Right ventricle myocardium inferior (tissue), 1 donor: ENCODE measurements at places on chromosomes 5 and 9.
A peak's percentile ranks its signal among the peaks of the same experiment; 100 is the strongest.

- no peak for DNase-seq
Measured at GRCh38 chr5:144794922-144795321, 624.2 kb downstream of the KCTD16 start.

GRCh38 chr5:142926549-142926948 lies 156.4 kb downstream of the ARHGAP26 start:
- DNase-seq, result no peak

- no peak for DNase-seq
Measured at GRCh38 chr5:33629999-33630398, 189.2 kb downstream of the TARS1 start.

DNA sequence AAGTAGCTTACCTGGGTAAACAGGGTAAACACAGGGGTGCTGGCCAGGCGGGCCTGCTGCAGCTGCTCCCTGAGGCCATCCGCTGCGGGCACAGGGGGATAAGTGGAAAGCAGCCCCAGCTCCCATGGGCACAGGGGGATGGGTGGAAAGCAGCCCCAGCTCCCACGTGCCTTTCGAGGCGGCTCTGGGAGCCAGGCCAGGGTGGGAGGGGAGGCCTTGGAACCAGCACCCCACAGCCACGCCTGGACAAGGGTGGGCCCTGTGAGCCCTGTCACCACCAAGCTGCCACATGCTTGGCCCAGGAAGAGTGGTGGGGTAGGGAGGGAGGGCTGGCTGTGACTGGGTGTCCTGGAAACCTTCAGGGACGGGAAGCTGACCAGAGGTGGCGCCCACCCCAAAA lies 7.8 kb upstream of the CARD9 start:
- DNase-seq, result no peak

DNA sequence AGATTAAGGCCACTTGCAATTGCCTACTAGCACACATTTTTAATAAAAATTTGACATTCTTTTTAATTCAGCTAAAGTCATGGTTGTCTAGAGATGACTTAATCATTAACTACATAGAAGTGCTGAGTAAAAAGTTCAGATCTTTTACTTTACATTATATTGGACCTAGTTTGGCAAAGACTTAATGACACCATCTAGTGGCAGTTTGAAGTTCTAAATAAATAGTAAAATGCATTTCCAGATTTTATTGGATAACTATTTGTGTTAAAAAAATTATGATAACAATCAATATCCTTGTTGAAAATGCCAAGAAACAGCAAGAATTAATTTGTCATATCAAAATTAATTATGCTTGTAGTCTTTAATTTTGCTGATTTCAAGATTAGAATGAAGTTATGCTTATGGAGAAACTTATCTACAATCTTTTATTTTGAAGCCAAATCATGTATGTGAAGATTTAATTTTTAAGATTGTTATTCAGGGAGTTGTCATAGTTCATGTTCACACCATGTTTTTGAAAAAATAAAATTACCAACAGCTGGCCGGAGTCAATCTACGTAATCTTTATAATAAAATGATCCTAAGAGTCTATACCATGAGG lies 69.6 kb upstream of the PJA2 start:
- no peak for DNase-seq

DNA sequence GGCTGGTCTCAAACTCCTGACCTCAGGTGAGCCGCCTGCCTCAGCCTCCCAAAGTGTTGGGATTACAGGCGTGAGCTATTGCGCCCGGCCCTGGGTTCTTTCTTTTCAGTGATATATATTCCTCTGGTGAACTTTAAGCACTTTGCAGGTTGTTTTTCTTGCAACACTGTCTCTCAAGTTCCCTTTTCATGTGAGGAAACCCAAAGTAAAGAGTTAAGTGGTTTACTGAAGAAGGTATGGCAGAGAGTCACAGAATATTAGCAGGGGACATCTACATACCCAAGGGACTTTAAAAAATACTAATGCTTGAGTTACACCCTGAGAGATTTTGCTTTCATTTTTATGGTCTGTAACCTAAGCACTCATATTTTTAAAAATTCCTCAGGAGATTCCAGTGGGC lies 6.7 kb upstream of the GAPT start:
- DNase-seq, result no peak

DNA sequence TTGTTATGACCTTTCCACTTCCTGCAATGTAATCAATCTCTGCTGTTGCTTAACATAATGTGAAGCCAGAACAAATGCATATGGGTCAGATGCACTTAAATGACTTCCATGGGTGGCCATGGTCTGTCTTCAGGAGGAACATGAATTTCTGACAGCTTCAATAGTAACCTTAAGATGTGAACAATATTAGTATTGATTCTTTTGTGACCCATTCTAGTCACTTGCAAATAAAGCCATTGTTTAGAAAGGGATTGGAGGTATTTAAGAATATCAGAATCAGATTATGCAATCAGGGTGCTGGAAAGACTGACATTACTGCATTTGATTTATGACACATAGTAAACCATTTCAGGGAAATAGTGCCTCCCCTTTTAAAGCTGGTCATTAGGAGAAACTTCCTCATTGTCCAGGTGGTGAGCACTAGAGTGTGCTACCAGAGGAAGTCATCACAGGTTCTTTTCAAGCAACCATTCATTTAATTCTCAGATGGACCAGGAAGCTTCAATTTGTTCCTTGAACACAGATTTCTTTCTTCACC lies 32.1 kb downstream of the GRIN3A start:
- DNase-seq, result no peak

GRCh38 chr5:151141535-151141934 lies 16.0 kb downstream of the ANXA6 start:
- no peak for DNase-seq

GRCh38 chr5:65791712-65792673 lies 70.0 kb downstream of the NLN start:
- no peak for DNase-seq

- peak; percentile 79 for DNase-seq
Measured at GRCh38 chr5:160369990-160370712, at the start of gene C1QTNF2. Gene C1QTNF2, minus strand, starts transcription at chr5:160370626. Its CDS starts 15,615 bp downstream, at chr5:160355011.

DNA sequence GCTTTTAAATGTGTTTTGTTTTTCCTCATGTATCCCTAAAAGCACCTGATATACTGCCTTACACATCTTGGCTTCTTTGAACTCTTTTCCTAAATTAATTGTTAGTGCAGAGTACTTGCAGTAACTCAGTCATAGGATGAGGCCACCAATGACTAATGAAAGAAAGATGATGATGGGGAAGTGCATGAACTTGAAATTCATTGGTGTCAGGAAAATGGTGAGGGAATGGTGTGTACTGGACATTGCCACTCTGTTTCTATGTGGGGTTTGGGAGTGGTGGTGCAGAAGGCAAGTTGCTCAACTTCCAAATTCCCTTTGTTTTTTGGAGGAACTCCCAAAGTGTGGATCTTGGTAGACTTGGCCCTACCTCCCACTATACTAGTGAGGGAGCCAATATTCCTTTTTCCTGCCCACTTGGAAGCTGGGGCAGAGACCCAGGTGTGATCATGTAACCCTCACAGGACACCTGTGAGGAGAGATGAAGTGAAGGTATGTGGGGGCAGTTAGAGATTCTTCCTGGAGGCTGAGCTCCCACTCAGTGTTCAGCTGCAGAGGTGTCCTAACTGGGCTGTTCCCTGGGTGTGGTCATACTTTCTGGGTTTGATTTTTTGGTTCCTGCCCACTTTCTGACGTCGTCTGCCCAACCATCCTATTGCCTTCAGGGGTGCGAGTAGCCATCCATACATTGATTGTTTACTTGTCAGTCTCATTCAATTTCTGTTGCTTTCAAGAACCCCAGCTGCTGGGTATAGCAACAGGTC lies 298.5 kb downstream of the MAST4 start:
- DNase-seq, result no peak

GRCh38 chr5:172871536-172871935 lies 37.5 kb downstream of the ERGIC1 start:
- DNase-seq, result no peak

DNA sequence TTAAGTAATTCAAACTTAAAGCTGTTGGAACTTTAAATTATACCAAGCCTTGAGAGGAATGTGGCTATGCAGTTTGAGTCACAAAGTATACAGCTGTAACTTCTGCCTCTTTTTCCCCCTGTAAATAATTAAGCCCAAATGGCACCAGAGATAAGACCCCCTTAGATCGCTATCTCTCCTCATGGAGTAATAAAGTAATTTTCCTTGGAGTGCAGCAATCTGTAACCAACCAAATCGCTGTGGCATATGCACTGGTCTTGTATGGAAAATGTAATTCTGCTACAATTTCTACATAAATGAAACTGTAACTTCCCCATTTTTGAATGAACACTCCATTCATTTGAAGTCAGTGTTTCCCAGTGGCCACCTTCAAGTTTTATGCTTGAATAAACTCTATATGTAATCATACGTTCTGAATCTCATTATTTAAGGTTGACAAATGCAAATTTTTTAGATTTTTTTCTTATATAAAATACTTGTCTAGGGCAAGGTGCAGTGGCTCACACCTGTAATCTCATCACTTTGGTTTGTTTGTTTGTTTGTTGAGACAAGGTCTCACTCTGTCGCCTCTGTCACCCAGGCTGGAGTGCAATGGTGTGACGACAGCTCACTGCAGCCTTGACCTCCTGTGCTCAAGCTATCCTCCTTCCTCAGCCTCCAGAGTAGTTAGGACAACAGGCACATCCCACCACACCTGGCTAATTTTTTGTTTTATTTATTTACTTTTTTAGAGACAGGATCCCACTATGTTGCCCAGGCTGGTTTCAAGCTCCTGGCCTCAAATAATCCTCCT lies 12.3 kb downstream of the SUSD1 start:
- no peak for DNase-seq

DNA sequence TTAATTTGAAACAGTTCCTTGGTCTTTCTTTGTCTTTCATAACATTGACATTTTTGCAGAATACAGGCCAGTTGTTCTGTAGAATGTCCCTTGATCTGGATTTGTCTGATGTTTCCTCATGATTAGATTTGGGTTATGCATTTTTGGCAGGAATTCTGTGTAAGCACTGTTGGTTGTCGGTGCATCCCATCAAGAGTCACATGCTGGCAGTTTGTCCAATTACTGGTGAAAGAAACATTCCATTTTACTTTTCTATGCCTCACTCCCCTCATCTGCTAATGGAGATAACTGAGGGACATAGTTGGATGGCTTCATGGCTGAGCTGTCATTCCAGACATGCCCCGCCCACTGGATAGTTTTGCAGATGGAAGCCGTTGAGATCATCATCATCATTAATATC lies 7.6 kb upstream of the ZNF618 start:
- DNase-seq, result no peak

GRCh38 chr9:85743275-85744128 lies 1.7 kb upstream of the AGTPBP1 start:
- DNase-seq, result peak; percentile 66

DNA sequence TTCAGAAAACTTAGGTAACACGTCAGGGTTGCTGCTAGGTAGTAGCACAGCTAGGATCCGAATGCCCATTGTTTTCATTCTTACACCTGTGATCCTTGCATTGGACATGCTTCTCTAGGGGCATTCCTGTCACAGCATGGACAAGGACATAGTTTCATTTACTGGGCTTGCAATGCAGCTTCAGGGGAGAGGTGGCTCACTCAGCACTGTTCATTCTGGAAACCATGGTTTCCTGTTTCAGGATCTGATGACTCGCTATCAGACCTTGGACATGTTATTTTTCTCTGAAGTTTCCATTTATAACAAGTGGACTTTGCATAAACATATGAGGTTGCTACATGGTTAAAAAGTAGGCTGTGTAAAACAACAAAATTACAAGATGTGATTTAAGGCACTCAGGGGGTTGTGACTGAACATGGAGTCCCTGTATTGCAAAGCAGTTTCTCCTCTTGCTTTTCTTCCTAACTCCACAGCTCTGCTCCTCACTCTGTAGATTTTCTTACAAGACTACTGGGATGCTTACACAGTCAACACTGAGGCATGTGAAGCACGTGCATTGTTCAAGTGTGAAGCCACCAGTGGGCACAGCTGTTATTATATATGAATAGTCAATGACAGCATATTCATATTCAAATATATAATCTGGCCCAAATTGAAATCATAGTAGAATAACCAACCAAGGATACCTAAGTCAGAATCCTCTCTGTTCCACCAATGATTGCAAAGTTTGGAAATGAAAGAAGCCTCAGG lies 66.1 kb upstream of the STK32A start:
- DNase-seq, result no peak

- no peak for DNase-seq
Measured at GRCh38 chr9:104858271-104858670, 69.7 kb downstream of the ABCA1 start.

- no peak for DNase-seq
Measured at GRCh38 chr5:43154469-43154868, 33.8 kb downstream of the ZNF131 start.

GRCh38 chr9:83662933-83663332 lies 40.0 kb downstream of the IDNK start:
- DNase-seq, result no peak

GRCh38 chr5:32022638-32023037 lies 151.5 kb downstream of the GOLPH3 start:
- no peak for DNase-seq

GRCh38 chr9:13064676-13065075 lies 214.8 kb downstream of the MPDZ start:
- DNase-seq, result no peak

DNA sequence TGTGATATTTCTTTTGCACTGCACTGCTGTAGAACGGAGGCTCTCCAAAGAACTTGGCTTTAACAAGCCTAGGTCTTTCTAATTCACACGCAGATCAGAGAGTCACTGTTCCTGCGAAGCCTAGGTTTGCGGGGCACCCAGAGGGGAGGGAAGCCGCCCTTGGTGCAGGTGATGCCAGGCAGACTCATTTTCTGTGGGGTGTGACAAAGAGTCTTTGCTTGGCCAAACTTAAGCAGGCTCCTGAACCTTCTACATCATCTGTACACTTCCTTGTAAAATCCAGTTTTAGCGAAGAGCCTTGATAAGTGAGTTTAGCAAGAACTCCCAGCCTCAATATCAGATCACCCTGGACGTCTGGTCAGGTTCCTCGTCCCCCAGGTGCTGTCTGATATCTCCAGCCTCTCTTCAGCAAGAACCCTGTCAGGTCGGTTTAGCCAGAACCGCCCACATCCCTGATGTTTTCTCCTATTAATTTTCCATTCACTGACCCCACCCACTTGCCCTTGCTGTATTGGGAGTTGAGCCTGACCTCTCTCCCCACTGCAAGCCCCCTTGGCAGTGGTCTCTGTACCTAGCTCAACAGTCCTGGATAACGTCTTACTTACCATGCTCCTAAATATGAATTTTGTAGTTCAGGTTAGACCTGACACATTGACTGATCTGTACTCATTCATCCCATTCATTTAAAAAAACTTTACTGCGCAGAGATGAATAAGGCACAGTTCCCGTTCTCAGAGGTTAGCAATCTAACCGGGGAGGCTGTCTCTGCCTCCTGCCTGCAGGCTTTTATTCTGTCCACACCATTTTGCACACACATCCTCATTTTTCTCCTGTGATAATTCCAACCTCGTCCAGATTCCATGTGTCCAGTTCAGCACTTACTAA lies 880 bp upstream of the UBAC1 start:
- DNase-seq, result peak; percentile 65

GRCh38 chr5:159486836-159487235 lies 156.5 kb upstream of the IL12B start:
- DNase-seq, result no peak

DNA sequence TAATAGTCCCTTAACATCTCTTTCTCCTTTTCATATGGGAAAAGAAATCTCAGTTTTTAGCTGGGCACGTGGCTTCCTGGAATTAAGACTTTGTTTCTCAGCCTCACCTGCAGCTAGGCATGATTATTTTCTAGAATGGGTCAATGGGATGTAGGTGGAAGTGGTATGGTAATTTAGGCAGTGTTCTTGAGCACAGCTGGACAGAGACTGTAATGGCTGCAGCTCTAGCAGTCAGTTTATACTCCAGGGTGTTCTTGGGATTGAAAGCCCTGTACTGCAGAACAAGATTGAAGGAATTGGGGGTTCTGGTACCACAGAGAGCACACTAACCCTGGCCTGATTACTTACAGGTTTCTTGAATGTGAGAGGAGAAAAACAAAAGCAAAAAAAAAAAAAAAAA lies 455.9 kb upstream of the ZNF608 start:
- no peak for DNase-seq
